ENCODE measurements at places on chromosomes 12 and 14.

DNA sequence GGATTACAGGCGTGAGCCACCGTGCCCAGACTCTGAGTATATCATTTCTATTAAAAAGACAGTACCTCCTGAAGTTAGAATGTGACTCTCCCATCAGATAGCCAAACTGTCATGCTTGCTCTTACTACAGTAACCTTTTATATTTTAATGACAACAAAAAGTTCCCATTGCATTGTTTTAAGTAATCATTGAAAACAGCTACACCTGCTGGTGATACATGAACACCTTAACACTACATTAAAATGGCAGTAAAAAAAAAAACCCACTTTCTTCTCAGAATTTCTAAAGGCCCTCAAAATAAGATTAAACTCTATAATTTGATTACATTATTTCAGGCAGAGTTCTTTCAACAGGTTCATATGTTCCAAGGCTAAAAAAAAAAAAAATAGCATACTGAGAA, 76.7 kb downstream of the SH2B3 start:
- DNase-seq, result no peak

DNA sequence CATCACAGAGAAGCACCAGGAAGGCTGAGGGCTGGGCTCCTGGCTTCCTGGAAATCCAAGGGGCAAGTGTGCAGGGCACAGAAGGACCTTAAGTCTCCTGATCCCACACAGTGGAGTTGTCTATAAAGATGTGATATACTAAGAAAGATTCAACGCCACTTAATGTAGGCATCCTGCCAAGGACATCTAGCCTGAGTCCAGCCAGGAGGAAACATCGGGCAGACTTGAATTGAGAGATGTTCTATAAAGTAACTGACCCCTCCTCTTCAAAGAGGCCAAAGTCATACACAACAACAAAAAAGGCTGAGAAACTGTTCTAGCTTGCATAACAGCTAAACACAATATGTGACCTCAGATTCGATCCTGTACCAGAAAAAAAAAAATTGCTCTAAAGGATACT, 299.5 kb upstream of the NOS1 start:
- DNase-seq, result no peak

- no peak for DNase-seq
Measured at GRCh38 chr14:61813096-61813606, 50.9 kb downstream of the SNAPC1 start.

DNA sequence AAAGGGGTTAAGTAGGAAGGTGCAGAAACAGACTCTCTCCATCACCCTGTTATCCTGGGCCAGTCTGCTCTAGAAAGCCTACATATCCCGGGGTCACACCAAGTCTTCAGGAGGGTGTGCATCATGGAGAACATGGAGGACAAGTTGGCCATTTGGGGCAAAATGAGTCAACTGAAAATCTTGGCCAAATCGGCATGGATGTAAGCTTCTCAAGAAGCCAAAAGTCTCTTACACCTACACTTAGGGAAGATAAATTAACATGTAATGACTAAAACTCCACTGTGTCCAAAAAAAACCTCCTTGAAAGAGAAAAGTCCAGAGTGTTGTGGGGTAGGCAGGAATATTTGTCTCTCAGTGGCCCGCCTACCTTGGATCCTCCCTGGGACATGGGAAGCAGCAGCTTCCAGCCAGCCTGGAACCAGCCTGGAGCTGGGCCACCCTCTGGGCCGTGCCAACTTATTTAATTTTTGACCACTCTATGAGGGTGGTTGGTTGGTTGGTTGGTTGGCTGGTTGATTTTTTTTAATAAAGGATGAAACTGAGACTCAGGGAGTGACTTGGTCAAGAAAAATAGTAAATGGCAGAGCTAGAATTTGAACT, 17.9 kb upstream of the TC2N start:
- no peak for DNase-seq

DNA sequence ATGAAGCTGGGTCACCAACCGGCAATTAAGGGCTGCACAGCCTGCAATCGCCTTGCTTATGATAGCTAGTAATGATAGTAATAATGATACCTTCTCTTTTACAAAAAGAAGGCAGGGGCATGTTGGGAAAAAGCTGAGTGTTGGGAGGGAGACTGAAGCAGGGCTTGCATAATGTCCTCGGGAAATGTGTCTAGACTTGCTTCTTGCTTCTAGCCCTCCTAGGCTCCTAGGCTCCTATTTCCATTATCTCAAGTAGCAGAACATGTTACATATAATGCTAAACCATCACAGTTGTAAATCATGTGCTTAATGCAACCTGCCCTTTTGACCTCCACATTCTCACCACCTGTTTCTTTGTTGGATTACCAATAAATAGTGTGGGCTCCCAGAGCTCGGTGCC, 18.7 kb downstream of the RERGL start:
- no peak for DNase-seq

- no peak for DNase-seq
Measured at GRCh38 chr12:5318874-5319273, 113.0 kb upstream of the NTF3 start.

DNA sequence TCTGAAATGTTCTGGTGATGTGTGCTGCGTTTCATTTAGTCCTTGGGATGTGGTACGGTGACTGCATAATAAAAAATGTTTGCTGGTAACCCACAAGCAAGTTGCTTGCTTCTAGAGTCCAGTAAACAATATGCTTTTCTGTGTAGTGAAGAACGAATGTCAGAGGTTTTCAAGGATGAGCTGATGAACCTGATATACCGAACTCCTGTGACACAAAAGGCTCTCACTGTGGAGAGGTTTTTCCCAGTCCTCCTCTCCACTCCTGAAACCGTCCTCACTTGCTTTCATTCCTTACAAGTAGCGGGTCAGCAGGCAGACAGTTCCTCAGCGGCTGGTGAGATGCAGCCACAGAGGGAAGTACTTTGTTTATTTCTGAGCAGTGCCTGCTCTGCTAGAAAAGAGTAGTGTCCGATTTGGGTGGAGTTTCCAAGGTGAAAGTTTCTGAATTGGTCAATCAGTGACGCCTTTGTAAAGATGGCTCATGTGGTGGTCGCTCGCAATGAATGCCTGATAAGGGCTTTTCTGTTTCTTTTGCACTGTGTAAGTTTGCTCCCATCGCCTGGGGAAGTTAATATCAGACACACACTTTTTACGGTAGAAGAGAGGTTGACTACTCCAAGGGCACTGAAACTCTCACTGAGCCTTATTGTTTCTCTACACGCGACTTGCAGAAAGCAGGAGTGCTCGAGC, 3.0 kb downstream of the ETV6 start:
- DNase-seq, result no peak

GRCh38 chr14:95095996-95096395, 61.3 kb downstream of the DICER1 start:
- no peak for DNase-seq

GRCh38 chr12:92695577-92695976, 7.2 kb upstream of the PLEKHG7 start:
- no peak for DNase-seq

GRCh38 chr14:71225113-71225512, 317.9 kb downstream of the PCNX1 start:
- DNase-seq, result no peak

- DNase-seq, result no peak
Measured at GRCh38 chr12:84924981-84925380, 12.4 kb upstream of the SLC6A15 start.
